PC-3 (cell line): ENCODE measurements at places on chromosomes 4 and X. TPM values are rescaled to one million over a fixed set of nuclear protein-coding genes. Genes with fewer than 3 reads are reported as not detected.

NRK gene
- total RNA-seq = 0.73 and 0.86 TPM in 2 replicates

VSIG1 gene
- total RNA-seq = 0.84 and 4.8 TPM in 2 replicates

GABRB1 gene
- total RNA-seq = not detected in 2 replicates

GABRA4 gene
- not detected in 2 replicates for total RNA-seq

PALLD gene
- 26.7 and 33.5 TPM in 2 replicates for total RNA-seq

GABRE gene
- total RNA-seq = not detected in 2 replicates

GSX2 gene
- not detected in 2 replicates for total RNA-seq

HGFAC gene
- total RNA-seq = 0.04 and 0.58 TPM in 2 replicates

TEX13A gene
- total RNA-seq = not detected in 2 replicates

ODAPH gene
- total RNA-seq = not detected in 2 replicates

GALNTL6 gene
- not detected in 2 replicates for total RNA-seq

- no peak for DNase-seq
Observed at GRCh38 chr4:147477439-147477838, 3.5 kb upstream of the EDNRA start.

- no peak for DNase-seq
Observed at GRCh38 chr4:57668621-57669020, 558.4 kb upstream of the IGFBP7 start.

GRCh38 chr4:61605984-61606383, 405.9 kb downstream of the ADGRL3 start:
- DNase-seq = no peak

DNA sequence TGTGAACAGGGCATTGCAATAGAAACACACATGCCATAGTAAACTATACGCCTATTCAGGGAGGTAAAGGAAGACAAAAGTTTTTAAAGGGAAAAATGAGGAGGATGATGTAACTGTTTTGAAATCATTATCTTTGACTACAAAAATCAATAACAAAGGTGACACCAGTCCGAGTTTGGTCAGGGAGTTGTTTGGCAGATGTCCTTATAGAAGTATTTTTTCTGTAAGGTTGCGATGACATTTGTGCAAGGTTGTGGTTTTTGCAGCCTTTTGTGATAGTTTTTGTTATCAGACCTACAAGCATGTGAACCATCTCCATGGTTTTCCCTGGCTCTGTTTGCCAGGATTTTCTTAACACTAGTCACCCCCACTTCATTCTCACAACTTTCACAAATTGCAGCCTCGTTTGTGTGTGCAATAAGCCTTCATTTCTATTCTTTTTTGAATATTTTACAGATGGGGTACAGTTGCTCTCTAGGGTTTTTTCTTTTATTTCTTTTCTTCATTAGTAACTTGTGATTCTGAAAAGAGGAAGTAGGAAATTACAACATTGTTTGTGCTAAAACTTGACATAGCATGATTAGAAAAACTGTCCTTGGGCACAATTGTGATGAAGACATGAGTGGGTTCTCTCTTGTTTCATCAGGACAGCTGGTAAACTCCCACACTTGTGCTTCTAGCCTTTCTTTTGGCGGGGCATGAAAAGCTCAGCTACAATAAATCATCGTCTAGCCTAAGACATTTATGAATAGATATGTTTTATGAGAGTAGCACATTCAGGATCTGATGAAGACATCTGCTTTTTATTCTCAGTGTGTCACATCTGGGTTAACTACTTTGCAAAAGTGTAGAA, 60.2 kb upstream of the PNPLA4 start:
- peak; percentile 38 for DNase-seq

DNA sequence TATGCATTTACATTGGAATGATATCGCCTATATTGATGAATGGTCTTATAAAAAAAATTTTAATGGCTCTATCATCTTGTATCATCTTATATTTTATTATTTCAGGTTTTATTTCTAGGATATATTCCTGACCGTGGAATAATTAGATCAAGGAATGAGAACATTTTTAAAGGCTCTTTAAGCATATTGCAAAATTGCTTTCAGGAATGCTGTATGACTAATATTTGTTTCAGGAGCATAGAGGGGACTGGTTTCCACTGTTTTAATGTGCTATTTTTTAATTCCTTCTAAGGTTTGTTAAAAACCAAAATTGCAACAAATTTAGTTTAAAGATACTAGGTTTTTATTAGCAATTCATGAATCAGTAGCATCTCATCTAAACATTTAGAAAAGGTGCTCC, 120.2 kb downstream of the BMPR1B start:
- peak; percentile 47 for DNase-seq

- DNase-seq = no peak
Observed at GRCh38 chrX:153450114-153450948, 4.5 kb upstream of the TREX2 start.

GRCh38 chr4:6880691-6881090, 28.9 kb upstream of the TBC1D14 start:
- DNase-seq = no peak

DNA sequence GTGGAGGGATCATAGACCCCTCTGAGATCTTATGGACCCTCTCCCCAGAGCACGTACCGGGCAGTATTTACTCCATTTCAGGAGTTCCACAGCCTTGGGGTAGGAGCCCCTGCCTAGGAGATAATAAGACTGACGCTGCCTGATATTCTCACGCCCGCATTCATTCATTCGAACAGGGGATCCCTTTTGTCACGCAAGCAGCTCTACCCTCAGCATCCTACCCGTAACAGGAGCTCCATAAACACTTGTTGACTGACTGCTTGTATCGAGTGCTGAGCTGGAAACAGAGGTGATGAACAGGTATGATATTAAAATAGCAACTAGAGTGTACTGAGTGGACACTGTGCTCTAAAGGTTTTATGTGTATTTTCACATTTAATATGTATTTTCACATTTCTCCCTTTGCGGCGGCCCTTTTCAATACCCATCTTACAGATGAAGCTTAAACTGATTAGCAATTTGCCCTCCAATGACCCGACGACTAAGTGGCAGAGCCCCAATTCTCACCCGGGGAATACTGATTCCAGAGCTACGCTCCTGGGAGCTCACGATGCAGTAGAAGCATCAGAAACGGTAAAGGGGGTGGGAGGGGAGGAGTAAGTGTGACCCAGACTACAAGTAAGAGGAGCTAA, 888 bp downstream of the RAB28 start:
- no peak for DNase-seq

DNA sequence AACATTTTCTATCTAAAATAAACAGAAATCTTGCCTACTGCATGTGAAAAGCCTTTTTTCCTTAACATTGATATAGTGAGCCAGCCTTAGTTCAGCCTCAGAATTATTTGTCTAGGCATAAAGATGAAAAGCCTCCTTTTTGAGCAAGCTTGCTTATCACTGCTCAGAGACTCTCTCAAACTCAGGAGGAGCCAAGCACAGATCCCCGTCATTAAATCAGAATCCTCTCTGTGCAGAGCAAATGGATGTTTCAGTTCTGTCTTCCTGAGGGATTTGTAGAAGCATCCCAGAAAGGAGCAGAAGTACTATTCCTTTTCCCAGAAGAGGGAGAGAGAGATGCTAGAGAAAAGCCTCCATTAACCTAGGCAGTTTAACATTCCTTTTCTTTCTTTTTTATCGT, 186.9 kb upstream of the LNX1 start:
- DNase-seq = no peak

DNA sequence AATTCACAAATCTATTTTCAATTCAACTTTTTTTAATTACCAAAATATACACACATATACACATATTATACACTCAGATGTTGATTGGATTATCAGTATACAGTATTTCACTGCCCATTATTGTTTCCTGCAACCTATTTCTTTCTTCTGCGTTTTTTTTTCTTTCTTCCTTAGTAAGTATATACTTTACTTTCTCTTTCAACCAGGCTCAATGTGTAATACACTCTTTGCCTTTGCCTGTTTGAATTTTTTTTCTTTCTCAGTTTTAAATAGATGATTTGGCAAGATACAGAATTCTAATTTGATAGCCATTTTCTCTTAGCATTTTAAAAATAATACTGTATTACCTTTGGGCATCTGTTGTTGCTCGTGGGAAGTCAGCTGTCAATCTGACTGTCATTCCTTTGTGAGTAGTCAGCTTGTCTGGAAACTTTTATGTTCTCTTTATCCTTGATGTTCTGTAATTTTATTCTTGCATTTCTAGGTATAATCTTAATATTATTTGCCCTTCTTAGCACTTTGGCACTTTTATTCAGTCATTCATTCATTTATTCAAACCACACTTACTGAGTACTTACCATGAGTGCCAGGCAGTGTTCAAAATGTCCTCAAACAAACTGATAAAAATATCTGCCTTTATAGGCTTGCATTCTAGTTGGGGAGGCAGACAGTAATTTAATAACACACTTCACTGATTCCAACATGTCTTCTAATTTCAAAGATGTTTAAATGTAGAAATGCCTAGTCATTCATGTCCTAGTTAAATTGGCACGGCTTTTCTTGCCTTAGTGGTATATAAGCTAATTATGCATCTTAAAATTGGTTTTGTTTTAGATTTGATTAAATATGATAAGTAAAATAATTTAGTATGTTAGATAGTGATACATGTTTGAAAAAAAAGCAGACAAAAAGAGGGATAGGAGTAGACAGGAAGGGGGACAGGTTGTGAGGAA, 3.7 kb downstream of the USP38 start:
- DNase-seq = peak; percentile 28

- no peak for DNase-seq
Observed at GRCh38 chr4:139861471-139861870, 195.9 kb downstream of the MGST2 start.

DNA sequence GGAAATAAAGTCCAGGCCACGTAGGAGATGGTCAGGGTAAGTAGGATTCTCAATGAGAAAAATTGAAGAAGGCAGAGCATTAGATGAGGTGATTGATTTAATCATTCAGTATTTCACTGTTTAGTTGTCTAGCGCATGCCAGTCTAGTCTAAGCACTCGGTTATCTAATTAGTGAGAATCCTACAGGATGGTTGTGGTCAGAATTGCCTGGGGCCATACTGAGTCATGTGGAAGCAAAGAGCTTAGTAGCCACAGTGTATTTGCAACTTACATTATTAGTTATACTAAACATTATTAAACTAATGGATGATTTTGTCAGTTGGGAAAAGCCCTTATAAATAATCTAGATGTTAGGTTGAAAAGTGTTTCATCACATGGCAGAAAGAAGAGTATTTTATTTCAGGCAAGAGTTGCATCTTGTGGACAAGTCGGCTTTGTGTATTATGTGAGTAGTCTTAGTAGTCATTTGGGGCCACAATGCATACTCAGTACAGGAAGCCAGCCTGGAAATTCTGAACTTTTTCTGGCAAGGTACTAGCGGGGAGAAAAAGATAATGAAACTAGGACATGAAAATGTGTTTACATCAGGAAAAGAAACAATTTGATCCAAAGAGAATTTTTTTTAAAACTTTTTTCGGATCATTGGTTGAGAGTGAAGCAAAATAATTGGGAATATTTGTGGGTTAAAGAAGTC, 31.9 kb downstream of the CPEB2 start:
- DNase-seq = peak; percentile 79

DNA sequence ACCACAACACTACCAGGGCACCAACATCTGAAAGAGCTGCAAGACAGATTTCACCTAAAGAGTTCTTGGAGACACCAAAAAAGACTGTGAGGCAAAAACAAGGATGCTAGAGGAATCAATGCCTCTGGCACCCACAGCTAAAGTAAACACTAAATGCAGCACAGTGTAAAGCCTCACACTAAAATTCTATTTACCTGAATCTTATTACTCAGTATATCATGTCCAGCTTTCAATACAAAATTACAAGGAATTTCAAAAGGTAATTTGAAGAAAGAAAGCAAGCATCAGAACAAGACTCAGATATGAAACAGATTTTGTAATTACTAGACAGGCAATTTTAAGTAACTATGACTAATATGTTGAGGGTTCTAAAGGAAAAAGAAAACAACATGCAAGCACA, 19.6 kb downstream of the RAB28 start:
- DNase-seq = no peak

DNA sequence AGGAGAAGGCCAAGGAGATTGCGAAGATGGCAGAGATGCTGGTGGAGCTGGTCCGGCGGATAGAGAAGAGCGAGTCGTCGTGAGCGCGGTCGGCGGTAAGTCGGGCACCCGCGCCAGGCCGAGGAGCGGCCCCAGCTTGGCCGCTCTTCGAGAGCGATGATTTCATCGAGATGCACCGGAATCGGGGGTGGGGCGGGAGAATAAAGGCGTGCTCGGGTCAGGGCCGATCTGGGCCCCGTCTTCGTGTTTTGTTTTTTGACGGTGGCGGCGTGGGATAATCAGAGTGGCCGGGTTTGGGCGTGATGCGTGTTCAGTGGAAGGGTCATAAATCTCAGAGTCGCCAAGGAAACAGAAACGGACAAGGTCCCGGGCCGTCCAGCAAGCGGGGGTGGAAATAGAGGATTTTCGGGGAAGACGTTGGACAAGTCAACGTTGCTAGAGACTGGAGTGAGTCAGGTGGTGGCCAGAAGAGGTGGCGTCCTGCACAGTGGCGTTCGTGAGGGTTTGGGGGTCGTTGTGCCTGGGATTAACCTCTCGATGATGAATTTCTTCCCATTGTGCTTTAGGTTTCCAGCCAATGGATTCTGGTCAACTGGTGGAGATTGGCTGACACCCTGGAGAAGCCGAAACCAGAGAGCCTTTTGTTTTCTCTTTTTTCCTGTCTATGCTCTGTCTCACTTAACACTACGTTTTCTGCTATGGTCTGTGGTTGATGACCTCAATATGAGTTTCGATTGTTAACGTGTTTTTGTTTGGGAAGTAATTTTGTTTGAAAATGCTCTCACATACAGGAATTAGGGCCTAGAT, 882 bp downstream of the MRFAP1 start:
- peak; percentile 13 for DNase-seq

GRCh38 chr4:175671491-175671934, 140.6 kb downstream of the GPM6A start:
- peak; percentile 8 for DNase-seq

- DNase-seq = no peak
Observed at GRCh38 chrX:8873956-8874355, 72.8 kb upstream of the FAM9A start.

DNA sequence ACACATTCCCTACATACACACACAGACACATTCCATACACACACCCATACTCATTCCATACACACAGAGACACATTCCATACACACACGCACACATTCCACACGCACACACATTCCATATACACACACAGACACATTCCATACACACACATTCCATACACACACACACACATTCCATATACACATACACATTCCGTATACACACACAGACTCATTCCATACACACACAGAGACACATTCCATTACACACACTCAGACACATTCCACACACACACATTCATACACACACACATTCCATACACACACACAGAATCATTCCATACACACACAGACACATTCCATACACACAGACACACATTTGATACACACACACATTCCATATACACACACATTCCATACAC, 15.2 kb downstream of the LINC00632 start:
- DNase-seq = no peak

DNA sequence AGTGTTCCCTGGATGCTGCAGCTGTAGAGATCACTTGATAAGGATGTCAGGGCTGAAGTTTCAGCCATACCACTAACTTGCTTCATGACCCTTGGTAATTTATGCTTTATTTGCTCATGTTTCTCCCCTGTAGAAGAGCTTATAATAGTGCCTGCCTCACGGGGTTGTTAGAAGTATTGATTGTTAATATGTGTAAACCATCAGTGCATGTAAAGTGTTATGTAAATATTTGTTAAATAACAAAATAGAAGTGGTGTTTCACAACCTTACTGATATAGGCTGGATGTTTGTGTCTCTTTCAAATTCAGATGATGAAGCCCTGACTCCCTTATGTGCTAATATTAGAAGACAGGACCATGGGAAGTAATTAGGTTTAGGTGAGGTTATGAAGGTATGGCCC, 1.5 kb upstream of the CXCL2 start:
- DNase-seq = no peak
